ENCODE measurements at places on chromosomes 1 and 21.

DNA sequence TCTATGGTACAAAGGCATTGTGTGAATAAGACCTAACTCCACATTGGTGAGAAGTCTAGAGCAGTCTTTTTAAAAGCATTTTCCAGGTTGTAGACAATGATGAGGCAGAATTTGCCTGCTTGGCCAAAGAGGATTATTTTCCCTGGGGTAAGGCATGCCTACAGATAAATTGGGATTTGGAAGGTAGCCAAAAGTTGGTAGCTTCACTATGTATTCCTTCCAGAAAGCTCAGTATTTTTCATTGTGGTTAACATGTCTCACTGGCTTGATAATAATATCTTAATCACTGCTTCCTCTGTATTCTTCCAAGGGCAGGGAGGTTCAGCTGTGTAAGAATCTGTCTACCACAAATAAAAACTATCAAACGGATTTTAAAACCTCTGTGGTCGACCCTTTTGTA, 590.8 kb upstream of the PRMT6 start:
- no peak for DNase-seq

DNA sequence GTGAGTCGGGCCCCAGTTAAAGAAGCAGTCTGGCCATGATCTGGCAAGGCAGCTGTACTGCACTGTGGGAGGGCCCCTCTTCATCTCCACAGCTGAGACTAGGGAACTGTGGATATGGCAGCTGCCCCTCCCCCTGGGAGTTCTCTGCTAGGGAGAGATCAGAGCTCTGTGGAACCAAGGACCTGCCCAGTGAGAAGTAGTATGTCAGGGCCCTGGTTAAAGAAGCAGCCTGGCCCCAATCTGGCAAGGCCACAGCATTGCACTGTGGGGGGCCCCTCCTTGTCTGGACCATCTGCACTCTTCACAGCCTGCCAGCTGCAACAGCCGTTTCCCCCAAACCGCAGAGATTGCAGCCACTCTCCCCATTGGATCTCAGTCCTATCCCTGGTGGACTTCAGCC, 208.5 kb downstream of the DNAH14 start:
- no peak for DNase-seq

- DNase-seq: no peak
Measured at GRCh38 chr1:27192039-27192529, 37.2 kb upstream of the SLC9A1 start.

DNA sequence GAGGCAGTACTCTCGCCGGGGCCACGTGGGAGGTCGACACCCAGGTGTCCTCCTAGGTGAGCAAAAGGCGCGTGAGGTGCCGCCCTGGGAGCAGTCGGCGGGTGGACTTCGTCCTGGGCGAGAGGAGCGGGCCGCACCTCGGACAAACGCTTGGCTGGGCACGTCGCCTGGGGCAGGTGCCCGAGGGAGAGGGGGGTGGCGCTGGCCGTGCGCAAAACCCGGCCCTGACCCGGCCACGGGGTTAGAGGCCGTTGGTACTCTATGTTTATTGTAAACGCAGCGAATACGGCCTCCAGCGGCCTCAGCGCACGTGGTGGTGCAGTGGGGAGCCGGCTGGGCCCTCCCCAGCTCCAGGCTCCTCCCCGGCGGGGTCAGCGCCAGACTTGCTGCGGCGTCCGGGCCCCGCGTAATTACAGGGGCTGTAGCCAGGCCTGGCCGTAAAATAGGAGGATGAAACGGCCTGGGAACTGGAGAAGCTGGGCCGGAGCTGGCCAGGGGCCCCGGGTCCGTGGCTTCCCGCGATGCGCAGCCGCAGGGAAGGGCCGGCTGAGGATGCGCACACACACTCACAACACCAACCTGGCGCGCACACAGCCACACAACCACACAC, 1.6 kb upstream of the EFNA1 start:
- DNase-seq: no peak

GRCh38 chr1:46246548-46247435, 771 bp upstream of the RAD54L start:
- DNase-seq: peak; percentile 15

DNA sequence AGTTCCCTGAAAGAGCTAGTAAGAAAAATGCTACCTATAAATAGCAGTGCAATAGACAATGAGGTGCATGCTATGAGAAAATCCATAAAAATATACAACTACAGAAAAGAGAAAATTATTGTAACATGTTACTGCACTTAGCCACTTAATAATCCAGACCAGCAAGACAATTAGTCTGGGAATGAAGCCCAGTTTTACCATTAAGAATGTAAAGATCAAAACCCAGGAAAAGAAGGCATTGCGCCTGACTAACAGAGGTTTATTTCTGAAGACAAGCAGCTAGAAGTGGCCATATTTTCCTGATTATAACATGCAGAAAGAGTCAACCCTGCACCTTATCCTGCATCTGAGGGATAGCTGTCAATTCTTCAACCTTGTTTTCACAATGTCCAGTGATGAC, 276.4 kb upstream of the PRMT6 start:
- DNase-seq: no peak

DNA sequence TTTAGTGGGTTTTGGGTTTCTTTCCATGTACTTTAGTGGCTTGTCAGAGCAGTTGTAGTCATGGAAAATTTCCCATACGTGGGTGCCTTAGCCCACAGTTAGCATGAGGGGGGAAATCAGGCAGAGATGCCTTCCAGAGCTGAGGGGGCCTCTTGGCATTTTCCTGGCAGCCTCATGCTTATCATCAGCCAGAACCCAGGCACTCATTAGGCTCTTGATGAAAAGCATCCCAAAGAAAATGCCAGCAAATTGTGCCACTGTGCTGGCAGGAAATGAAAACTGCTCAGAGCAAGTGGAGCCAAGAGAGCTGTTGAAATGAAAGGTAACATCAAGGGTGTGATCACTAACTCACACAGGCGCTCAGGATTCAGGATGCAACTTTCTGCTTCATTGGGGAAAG, 128.0 kb downstream of the TNNI3K start:
- no peak for DNase-seq

DNA sequence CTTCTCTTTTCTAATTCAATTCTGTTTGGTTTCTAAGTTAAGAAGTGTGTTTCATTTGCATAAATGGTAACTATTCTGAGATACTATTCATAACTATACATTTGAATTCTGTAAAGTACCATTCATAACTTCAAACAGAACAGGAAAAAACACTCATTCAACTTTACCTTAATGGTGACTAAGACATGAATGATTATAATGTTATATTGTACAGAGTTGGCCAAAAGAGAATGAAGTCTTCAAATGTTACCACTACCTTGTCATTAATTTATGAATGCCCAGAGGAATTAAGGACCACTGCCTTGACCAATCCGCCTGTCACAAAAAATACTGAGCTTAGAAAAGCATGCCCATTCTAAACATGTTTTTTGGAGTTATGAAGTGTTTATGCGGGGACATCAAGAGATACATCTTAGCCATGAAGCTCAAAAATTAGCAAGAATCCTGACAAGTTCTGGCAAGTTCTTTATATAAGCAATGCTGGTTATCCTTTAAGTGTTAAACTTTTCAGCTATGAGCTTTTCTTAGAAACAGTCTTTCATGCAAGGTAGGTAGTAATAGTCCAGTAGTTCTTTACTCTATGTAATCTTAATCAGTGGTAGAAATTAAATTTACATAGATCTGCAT, 7.9 kb downstream of the WASF2 start:
- DNase-seq: no peak

- DNase-seq: no peak
Measured at GRCh38 chr1:13823936-13824335, 123.9 kb downstream of the PRDM2 start.

- DNase-seq: no peak
Measured at GRCh38 chr1:8315573-8316475, 2.1 kb upstream of the SLC45A1 start.

DNA sequence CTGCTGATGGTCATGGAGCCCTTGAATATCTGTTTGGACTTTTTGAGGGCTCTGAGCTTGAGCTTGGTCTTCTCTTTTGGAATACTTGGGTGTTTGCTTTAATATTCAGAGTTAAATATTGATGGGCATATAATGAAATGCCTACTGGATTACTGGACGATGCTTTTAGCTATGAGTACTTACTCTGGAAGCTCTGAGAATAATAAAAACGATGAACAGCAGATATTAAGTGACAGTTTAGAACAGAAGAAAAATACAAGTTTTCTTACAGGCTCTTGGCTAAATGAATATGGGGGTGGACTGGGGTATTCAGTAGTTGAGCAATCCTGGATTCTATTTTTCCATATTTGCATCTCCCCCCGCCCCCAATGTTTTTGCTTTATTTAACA, 20.7 kb downstream of the GALNT2 start:
- no peak for DNase-seq

DNA sequence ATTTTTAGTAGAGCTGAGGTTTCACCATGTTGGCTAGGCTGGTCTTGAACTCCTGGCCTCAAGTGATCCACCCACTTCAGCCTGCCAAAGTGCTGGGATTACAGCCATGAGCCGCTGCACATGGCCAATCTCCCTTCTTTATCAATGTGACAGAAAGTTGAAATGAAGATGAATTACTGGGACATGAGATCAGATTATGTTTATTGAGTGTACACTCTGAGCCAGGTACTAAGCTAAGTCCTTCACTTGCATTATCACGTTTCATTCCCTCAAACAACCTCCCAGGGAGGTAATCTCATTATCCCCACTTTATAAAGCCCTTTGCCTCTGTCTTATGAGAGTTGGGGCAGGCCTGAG, 6.3 kb upstream of the CHI3L2 start:
- DNase-seq: no peak

DNA sequence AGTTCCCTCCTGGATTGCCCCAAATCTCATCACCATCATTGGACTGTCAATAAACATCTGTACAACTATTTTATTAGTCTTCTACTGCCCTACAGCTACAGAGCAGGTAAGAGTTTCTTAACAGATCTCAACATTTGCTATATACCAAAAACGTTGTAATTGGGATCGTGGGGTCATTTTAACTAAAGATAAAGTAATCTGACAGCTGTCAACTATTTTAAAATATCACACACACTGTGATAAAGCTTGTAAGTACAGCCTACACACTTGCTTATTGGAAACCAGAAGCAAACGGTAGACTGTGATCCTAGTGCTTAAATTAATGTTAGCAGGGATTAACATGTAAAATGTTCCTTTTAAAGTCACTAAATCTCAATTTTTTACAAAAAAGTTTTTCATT, 7.9 kb downstream of the CEPT1 start:
- DNase-seq: no peak

- no peak for DNase-seq
Measured at GRCh38 chr1:84701376-84701775, 11.1 kb upstream of the SSX2IP start.

GRCh38 chr21:14916676-14917141, 148.1 kb downstream of the NRIP1 start:
- peak; percentile 12 for DNase-seq

GRCh38 chr1:19438516-19439195, 46.7 kb downstream of the CAPZB start:
- DNase-seq: no peak

- DNase-seq: no peak
Measured at GRCh38 chr21:45356251-45356650, 48.7 kb upstream of the COL18A1 start.

GRCh38 chr21:31945141-31945540, 72.3 kb downstream of the HUNK start:
- no peak for DNase-seq

DNA sequence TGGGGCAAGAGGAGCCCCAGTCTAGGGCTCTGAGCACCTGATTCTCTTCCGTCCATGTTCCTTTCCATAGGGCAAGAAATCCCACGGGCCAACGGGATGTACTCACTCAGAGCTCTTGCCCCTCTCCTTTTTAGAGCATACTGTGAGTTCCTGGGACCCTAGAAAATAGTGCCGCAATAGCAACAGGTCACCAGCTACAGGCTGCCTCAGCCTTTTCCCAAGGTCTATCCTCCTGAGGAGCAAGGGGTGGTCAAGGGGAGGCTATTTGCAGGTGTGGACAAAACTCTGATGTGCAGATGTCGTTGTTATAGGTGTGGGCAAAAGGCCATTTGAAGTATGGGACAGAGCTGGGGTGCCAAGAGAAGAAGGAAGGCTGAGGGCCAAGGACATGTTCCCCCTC, 1.6 kb upstream of the QSOX1 start:
- no peak for DNase-seq

DNA sequence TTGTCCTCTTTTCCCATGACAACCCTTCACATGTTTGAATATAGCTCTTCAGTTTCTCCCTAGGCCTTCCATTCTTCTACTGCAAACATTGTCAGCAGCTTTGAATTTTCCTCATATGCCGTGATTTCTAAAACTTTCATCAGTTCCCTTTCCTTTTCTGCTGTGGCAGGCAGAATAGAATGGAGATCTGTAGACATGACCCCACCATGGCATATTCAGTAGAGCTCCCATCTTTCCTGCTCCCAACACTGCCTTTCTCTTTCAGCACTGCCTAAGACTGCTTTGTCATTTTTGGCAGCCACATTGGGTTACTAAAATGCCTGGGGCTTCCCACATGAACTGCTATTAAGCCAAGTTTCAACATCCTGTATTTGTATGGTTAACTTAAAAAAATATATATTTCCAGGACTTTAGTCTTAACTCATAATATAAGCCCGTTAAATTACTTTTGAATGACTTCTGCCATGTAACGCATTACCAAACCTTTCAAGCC, 60.9 kb downstream of the TBX19 start:
- DNase-seq: no peak

DNA sequence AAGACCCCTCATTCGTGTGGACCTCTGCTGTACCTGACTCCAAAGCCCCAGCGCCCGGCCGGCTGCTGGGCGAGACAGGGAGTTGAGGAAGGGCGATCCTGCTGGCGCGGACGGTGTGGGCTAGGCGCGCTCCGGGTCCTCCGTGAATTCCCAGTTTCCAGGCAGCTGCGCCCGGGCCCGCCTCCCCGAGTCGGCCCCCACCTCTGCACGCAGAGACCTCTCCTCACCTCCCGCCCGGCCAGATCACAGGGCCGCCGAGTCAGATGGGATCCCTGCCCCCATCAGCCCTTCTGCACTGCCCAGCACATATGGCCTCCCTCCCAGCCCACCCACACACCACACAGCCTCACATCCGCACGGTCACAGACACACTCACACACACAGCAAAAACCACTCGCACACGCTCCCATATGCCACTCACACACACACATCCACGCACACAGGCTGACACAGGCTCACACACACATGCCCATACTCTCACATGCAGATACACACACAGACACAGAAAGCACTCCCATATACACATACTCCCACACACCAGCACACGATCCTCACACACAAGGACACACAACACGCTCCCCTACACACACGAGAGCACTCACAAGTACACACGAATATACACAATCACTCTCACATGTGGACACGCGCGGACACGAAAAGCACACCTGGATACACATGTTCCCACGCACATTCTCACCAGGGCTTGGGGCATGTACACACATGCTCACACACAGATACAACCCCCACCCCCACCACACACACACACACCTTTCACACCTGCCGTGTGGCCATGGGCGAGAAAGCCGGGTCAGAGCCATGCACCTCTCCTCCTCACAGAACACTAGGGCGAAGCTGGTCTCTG, 7.2 kb upstream of the GUCA2B start:
- DNase-seq: no peak
